ENCODE measurements at places on chromosomes 5 and 9.

DNA sequence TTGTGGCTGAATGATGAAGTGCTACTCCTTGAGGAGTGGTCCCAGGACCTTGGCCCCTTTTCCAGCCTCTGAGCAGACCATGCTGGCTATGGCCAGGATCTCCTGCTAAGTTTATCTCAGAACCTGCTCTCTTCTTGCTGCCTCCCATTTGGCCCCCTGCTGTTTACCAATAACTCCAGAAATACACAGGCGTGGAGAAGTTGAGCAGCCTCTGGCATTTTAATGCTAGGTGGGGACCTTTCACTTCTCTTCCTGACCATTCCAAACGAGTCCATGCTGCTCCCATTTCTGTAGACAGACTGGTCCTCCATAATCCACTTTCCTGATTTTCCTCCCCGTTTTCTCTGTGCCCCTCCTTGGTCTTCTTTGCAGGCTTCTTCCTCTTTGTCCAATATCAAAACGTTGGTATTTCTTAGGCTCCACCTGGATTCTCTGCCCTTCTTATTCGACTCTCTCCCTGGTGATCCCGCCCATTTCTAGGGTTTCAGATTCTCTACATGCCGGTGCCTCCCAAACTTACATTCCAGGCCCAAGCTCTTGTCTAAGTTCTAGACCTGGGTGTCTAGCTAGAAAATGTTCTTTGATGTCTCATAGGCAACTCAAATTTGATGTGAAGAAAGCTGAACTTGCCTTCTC lies 33.4 kb upstream of the TNFAIP8 start:
- DNase-seq = no peak

DNA sequence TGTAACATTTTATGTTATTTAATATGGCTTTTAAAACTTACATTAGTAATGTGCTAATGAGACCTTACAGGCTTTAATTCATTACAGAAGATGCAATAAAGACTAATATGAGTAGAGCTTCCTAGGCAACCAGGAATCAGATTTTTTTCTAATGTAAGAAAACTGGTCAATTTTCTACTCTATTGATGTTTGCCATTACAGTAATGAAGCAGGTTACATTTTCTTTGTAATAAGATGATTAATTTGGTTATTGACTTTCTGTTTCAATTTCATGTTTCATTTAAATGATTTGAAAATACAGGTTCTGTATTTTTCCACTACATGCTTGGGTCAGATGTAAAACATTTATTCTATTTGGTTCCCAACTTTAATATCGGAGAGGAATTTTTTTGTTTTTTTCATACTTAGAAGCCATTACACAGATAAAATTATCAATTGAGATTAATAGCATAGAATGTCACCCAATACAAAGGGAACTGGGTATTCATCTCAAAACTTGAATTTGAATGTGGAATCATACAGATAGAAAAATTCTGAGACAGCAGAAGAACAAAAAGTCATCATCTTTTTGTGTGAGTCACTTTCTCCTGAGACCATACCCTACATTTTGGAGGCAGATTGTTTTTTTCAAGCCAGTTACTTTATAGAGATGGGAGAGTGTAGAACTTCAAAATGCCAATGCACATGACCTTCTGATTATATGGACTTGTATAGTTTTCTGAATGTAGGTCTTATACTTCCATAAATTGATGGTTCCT lies 133.6 kb upstream of the HMHB1 start:
- DNase-seq = no peak

DNA sequence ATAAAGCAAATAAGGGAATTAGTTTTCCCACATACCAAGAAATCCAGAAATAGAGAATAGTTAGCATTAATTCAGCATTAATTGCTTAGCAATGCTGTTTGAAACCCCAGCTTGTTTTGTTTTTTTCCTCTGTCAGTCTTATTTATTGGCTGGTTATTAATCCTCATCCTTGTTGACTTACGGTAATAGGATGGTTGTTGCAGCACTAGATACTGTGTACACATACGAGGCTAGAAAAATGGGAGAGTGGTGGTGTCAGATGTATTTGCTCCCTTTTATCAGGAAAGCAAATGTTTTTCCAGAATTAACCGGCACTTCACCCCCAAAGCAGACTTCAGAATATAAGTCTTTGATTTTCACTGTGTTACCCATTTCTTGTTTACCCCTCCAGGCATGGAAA lies 60.4 kb downstream of the ERBIN start:
- no peak for DNase-seq

GRCh38 chr5:100693481-100693880 lies 158.3 kb downstream of the FAM174A start:
- DNase-seq = no peak

GRCh38 chr5:72407541-72407940 lies 87.4 kb downstream of the PTCD2 start:
- no peak for DNase-seq

- no peak for DNase-seq
Measured at GRCh38 chr5:126389179-126389578, 34.0 kb upstream of the GRAMD2B start.

GRCh38 chr9:3049636-3050035 lies 205.7 kb upstream of the PUM3 start:
- DNase-seq = no peak

DNA sequence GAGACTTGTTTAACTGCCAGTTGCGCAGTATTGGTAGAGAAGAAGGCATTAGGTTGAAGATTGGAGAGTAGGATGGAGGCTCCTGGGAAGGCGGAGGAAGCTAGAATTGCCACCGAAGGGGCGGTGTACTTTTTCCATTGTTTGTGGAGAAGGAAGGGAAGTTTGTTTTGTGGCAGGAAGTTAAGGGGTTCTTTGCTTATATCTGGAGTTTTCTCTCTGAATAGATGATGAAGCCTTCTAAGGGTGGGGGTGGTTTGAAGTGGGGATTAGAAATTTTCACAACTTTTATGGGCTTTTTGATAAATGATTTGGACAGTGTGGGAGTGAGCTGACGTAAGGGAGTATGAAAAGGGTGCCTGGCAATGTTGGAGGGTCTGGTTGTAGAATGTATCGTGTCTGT lies 59.3 kb downstream of the SNX30 start:
- no peak for DNase-seq

GRCh38 chr9:32832346-32832745 lies 49.0 kb downstream of the TMEM215 start:
- no peak for DNase-seq

DNA sequence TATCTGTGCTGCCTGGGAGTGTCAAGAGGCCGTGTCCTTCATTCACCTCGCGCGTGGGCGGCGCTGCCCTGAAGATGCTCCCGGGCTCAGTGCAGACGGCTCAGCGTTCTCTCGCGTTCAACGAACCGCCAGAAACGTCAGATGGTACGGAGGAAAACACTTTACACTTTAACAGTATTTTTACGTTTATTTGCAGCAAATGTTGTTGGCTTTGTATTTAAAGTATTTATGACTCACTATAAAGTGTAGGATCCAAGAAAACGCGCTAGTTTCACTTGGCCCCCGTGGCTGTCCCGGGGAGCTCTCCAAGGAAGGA lies 544 bp upstream of the ERCC6L2 start:
- DNase-seq = peak; percentile 27

DNA sequence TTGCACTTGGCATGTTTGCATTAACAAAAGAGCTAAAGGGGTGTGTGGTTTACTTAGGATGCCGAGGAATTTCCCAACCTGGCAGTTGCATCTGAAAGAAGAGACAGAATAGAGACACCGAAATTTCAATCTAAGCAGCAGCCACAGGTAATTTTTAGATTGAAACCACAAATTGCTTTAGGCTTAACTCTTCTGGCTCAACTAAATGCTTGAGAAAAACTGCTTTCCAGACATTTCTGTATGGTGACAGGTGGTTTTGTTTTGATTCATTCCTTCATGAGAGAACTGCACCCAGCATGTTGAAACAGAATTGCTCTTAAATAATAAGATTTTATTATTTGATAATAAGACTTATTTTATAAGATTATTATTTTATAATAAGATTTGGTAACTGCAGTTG lies 21.5 kb downstream of the SECISBP2 start:
- no peak for DNase-seq

DNA sequence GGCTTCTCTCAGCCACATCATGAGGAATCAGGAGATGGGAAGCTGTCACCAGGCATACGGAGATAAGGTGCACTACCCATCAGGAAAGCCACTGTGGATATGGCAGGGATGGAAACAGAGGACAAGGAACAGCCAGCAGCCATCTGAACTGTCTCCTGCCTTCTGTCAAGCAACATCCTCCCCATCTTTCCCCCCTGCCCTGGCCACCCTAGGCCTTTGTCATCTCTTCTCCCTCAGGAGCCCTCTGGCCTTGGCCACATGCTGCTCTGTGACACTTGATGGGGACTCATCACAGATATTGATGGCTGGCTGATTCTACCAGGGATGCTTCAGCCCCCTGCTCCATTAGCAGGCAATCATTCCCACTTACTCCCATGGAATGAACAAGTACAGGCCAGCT lies 21.1 kb upstream of the MEIKIN start:
- DNase-seq = no peak

DNA sequence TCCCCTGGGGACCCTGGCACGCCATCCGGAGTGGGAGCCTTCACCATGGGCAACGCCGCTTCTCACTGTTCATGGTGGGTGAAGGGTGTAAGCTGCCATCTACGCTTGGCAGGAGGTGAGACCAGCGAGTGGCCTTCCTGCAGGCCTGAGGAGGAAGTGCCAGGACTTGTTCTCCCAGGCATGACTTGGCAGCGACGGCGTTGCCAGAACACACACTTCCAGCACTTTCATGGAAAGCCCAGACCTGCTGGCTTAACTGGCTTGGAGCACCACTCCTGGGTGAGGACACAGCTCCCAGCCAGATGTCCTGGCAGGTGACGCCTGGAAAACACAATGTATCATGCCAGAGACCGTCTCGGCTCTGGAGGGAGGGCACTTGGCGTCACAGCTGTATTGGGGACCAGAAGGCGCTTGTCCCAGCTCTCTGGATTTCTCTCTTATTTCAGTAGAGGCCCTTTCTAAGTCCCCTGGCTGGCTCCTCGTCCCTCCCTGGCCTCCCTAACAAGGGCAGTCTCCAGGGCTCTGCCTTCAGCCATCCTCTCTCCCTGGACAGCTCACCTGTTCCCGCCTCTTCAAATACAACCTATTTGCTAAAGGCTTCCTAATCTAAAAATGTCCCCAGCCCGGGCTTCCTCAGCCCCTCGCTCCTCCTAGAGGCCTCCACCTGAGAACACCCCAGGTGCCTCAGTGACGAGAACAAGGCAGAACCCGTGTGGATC lies 188.3 kb downstream of the OLFM1 start:
- DNase-seq = no peak

- DNase-seq = no peak
Measured at GRCh38 chr9:94676446-94677131, 37.3 kb upstream of the FBP1 start.

DNA sequence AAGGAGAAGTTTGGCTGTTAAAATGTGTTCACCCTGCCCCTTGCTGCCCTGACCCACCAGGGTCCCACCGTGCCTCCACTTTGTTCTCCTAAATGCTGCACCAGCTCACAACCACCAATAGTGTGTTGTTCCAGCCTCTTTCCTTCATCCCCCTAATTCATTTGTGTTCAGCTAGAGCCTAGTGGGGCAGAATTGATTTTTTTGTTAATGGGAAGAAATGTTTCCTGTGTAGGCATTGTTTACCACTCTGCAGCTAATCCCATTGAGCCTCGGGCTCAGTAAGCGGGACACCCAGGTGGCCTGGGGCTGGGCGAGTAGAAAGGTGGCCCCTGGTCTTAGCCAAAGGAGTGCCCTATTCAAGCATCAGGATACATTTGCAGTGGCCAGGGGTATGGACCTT lies 127.6 kb downstream of the MVB12B start:
- DNase-seq = no peak

DNA sequence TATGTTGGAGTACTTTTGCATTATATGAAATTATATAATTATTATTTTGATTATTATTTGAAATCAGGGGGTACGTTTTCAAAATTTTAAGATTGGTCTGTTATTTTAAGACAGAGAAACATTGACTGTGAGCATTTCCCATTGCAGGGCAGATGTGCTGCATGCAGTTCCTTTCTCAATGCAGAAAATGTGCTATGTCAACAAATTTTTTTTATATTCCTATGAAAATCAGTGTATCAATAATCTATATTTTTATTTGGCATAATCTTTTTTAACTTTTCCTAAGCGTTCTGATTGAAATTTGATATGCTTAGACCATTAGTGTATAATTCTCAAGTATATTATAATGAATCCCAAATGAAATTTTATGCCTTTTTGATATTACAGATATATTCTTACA lies 41.8 kb upstream of the LRRC70 start:
- DNase-seq = no peak

DNA sequence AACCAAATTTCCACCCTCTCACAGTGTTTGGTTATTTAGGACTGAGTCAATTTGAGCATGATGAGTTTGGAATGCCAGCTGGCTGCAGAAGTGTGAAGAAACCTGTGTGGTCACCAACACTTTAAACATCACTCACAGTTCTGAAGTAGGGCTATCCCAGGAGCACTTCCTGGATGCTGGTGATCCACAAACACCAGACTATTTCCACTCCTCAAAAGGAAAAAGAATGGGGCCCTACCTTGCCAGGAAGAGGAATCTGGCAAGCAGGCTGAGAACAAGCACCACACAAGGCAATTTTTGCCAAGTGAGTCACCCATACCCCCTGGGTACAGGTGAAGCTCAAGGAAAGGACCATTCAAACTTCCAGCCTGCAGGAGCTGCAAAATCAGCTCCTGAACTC lies 294.2 kb upstream of the PTGER4 start:
- peak; percentile 56 for DNase-seq

DNA sequence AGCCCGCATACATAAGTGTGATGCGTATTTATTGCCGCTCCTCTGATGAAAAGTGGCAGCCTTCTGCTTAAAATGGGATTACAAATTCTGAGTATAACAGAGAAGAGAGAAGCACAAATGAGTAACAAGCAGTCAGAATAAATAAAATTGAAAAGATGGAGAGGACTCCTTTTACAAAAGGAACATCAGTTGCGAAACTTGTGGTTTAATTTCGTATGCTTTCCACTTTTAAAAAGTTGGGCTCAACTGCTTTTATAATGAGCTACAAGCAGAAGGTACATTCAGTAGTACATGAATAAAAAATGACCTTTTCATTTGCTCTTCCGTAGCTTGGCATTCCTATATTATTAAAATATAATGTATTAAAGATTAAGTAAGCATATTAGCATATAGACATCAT lies 320.0 kb downstream of the FBXL17 start:
- DNase-seq = no peak

DNA sequence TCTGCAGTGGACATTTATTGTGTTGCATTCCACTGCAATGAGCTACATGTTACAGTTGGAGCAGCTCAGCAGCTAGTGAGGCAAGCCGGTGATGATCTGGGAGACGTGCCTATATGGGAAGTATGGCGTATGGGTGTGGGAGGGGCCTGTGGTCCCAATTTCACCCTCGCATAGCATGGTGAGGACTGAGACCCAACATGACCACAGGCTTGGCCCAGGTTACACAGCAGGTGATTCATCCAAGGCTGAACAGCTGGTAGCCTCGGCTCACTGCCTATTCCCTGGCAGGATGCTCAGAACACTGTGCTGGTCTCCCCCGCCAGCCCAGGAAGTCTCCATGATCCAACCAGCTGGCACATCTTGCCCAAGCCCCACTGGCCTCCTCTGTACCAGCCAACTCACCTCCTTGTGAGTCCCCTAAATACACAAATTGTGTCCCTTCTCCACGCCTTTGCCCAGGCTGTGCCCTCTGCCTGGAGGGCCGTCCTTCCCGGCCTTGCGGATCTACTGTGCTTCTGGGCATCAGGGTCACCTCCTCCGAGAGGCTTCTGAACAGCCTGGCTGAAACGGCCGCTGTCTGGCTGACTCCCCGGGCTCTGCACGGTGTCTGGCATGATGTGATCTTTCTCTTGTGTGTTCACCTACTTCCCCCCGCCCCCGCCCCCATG lies 81.4 kb downstream of the NSUN2 start:
- DNase-seq = no peak

All from HL-60 (cell line).